Bronchial epithelial cell (primary cell): ENCODE measurements at places on chromosomes 2 and 18. TPM values are rescaled to one million over a fixed set of nuclear protein-coding genes. Genes with fewer than 3 reads are reported as not detected.

The ZDBF2 gene
- total RNA-seq, result 7.4 and 7.7 TPM in 2 replicates

The GATA6 gene
- 2.9 and 3.1 TPM in 2 replicates for total RNA-seq

The SIX2 gene
- total RNA-seq, result 3.7 and 4.2 TPM in 2 replicates

The UGP2 gene
- 114 and 127 TPM in 2 replicates for total RNA-seq

The C2orf66 gene
- under 0.01 and 0.38 TPM in 2 replicates for total RNA-seq

The EMILIN1 gene
- total RNA-seq, result under 0.01 and 1.6 TPM in 2 replicates
